ENCODE measurements at places on chromosomes 13 and 19. TPM values are rescaled to one million over a fixed set of nuclear protein-coding genes. Genes with fewer than 3 reads are reported as not detected.

Gene DCT
- 0.29 TPM for total RNA-seq

Gene C1QTNF9B
- total RNA-seq = not detected

Gene CCDC9
- total RNA-seq = 38.9 TPM

Gene SIRT2
- total RNA-seq = 41.2 TPM

Gene ZMYM2
- 42.4 TPM for total RNA-seq

Gene ZNF491
- 0.50 TPM for total RNA-seq

Gene FAM216B
- total RNA-seq = not detected

Gene C5AR1
- 0.85 TPM for total RNA-seq

Gene SMIM44
- total RNA-seq = not detected

Gene NCR1
- not detected for total RNA-seq

Gene C13orf42
- total RNA-seq = not detected

Gene OLFM4
- not detected for total RNA-seq

Gene OR10H1
- not detected for total RNA-seq

Gene TMEM150B
- total RNA-seq = 0.56 TPM

Gene KIR2DL4
- not detected for total RNA-seq

Gene CHERP
- 56.5 TPM for total RNA-seq

Gene ERICH4
- total RNA-seq = not detected

DNA sequence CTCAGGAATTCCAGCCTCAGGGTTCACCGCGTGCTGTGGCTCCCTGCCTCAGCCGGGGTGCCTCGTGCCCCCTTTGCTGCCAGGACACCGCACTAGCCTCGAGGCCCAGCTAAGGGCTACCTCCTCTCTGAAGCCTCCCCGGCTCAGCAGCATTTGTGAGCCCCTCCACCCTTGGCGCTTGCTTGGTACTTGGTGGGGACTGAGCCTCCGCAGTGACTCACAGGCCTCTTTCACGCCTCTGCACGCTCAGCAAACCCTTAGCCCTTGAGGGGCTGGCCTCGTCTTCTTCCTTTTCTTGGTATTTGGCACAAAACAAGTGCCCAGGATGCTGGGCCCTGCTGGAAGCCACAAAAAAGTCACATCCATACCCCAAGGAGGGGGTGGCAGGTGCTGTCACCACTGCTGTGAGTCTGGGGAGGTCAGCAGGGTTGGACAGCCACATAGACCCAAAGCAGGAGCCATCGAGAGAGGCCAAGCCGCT lies 85.4 kb upstream of the TM9SF2 start:
- peak; percentile 22 for ATAC-seq

DNA sequence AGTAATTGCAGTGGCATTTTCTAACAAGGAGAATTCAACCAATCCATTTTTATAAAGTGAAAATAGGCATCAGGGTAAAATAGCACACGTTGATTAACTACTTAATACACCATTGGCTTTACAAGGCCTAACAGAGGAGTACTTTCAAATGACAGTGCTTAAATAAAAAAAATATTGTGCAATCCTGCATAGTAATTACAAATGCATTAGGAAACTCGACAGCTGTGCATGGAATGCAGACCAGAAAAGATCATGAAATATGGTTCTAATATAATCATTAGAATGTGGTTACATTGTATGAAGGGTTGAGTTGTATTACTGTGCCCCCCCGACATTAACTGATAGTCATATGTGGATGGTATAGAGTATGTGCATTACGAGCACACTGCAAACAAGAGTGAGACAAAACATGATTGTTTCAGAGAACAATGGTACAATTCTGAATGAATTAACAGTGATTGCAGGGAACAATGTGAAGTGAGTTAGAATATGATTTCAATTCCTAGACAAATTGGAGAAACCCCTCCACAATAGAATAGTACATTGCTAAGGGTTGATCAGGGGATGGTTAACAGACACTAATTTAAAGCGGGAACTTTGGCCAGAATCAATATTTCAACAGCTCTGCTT lies 270.6 kb downstream of the GPC5 start:
- no peak for ATAC-seq

GRCh38 chr19:2811221-2811722 lies 8.4 kb upstream of the ZNF554 start:
- no peak for ATAC-seq

GRCh38 chr13:59893266-59893665 lies 270.5 kb downstream of the DIAPH3 start:
- no peak for ATAC-seq

GRCh38 chr19:42268704-42269477 lies at the start of gene CIC:
CIC (plus strand) TSS chr19:42269252; CDS start chr19:42271784, 2,532 bp downstream.
- peak; percentile 83 for ATAC-seq

DNA sequence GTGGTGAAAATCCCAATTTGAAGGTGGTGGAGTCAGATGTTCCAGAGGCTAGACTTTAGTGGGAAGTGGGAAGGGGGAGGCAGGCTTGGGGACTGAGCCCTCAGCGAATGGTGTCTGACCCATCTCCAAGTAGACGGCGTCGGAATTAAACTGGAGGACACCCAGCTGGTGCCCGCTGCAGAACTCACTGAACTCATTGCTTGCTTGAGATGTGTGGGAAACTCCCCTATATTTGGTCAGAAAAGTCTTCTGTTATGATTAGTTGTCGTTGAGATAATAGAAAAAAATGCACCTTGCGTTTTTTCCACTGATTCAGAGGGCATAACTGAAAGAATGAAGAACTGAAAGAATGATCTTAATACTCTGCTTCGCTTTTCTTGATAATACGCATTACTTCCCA lies 871 bp upstream of the ZNF583 start:
- peak; percentile 35 for ATAC-seq

GRCh38 chr13:45521297-45521696 lies 56.6 kb downstream of the COG3 start:
- ATAC-seq = no peak

- ATAC-seq = no peak
Measured at GRCh38 chr13:87919956-87920355, 248.8 kb downstream of the SLITRK5 start.

GRCh38 chr19:46413262-46414031 lies at the start of gene CCDC8:
CCDC8 (minus strand) TSS chr19:46413564; CDS start chr19:46412810, 754 bp downstream.
- no peak for ATAC-seq

- ATAC-seq = peak; percentile 83
Measured at GRCh38 chr19:55216461-55217198, 7.3 kb upstream of the PTPRH start.

DNA sequence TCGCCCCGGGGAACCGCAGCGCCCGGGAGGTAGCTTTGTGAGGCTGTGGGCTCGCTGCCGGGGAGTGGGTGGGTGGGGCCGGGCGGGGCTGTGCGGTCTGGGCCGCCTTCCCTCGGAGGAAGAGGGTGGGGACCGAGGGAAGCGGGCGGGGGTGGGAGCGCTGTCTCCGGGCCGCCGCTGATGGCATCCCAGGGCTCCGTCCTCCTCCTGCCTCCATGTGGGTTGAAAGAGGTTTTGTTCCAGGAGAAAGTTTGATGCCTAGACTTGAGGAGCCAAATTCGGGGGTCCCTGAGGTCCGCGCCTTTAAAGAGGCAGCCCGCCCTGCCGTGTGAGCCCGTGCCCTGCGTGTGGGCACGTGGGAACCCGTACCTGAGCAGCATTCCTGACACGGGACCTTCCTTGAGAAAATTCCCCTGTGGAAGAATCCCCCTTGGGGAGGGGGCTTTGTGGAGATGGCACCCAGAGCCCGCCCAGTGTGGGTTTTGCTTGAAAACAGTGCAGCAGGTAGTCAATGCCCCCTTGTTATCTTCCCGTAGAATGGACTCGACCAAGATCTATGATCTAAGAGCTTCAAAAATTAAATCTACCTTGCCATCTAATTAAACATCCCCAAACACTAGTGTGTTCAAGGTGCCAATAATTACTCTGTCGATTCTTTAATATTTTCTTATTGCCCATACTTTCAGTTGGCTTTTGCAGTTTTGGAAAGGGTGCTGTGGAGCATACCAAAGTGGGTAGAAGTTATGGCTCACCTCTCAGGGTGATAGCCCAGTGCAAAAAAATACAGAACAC lies 107.8 kb downstream of the RXFP2 start:
- peak; percentile 49 for ATAC-seq

GRCh38 chr13:93289053-93289452 lies 62.4 kb downstream of the GPC6 start:
- no peak for ATAC-seq

GRCh38 chr13:84238381-84238780 lies 356.1 kb upstream of the SLITRK1 start:
- ATAC-seq = no peak

DNA sequence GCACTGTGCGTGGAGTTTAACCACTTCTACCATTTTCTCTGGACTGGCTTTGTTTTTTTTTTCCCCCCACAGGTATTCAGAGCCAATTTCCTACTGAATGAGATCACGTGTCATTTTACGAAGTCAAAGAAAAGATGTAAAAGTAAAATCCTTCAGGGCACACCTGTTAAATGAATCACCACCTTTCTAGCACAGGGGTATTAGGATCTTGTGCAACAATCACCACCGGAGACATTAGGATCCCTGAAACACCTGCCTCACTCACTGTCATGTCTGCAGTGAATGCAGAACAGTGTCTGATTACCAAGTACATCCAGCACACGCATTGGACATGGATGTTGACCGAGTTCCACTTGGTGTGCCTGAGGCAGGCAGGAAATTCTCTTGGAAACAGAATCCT lies 17.2 kb downstream of the BRD4 start:
- ATAC-seq = no peak

DNA sequence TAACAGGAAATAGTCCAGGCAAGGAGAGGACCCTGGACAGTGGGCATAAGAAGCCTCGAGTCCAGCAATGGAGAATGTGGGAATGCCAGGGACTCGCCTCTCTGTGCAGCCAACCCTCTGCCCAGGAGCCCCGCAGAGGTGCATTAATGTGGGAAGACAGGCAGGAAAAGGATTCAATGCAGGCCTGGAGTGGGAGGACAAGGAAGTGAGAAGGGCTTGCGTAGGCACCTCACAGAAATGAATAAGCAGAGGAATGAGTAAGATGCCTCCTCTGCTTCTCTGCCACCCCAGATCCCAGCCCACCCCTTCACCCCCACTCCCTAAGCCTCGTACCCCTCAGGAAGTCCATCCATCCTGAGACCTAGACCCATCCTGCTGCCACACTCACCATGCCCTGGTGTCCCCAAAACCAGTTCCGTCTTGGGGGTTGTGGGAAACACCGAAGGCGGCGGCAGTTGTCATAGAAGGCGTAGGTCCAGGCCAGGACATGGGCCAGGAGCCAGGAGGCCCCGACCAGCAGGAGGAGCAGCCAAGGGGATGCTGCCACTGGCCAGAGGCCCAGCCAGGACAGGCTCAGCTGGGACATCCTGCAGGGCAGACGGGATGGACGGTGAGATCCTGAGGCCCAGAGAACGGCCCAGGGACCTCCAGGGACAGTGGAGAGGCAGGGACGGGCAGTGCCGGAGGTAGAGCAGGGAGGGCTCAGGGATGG lies 692 bp downstream of the CYP4F2 start:
- ATAC-seq = no peak

DNA sequence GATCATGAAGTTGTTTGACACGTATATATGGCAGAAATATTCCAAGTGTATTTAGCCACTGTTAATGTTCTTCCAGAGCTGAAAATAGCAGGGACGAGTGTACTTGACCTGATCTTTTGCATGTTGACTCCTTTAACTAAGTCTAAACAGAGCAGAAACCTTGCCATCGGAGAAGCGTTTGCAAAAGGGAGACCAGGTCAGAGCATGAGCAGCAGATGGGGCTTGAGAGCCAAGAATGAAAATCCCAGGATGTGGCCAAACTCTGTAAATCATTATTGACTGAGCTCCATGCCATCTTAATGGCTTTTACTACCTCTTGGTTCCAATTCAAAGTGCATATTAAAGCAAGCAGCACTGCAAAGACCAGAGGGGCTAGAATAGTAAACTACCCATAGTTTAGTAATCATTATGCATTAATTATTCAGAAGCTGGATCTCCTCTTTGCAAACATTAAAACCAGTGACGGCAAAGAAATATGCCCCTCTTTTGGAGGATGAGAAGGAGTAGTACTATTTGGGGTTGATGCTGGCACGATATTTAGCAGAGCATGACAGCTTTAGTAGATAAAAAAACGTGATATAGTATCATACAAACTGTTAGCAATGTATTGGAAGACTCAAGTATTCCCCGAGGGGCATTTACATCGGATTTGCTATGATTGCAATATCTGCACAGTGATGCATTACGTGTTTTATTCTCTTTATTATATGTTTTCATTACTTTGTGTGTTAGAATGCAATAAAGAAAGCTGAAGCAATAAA lies 55.7 kb downstream of the FAM216B start:
- no peak for ATAC-seq

- ATAC-seq = no peak
Measured at GRCh38 chr13:26017196-26017921, 34.5 kb downstream of the SHISA2 start.

DNA sequence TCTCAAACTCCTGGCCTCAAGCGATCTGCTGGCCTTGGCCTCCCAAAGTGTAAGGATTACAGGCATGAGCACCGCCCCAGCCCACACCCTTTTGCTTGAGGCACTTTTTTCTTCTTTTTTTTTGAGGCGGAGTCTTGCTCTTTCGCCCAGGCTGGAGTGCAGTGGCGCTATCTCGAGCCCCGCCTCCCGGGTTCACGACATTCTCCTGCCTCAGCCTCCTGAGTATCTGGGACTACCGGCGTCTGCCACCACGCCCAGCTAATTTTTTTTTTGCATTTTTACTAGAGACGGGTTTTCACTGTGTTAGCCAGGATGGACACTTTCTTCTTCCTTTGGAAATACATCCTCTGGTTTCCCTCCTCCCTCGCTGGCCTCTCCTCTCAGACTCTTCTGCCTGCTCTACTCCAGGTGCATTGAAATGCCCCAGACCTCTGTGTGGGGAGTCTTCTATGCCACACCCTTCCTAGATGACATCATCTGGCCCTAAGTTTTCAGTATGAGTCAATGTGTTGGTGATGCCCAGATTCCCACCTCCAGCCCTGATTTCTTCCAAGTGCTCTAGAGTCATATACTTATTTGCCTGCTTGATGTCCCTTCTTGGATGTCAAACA lies 20.7 kb upstream of the TPT1 start:
- peak; percentile 74 for ATAC-seq

DNA sequence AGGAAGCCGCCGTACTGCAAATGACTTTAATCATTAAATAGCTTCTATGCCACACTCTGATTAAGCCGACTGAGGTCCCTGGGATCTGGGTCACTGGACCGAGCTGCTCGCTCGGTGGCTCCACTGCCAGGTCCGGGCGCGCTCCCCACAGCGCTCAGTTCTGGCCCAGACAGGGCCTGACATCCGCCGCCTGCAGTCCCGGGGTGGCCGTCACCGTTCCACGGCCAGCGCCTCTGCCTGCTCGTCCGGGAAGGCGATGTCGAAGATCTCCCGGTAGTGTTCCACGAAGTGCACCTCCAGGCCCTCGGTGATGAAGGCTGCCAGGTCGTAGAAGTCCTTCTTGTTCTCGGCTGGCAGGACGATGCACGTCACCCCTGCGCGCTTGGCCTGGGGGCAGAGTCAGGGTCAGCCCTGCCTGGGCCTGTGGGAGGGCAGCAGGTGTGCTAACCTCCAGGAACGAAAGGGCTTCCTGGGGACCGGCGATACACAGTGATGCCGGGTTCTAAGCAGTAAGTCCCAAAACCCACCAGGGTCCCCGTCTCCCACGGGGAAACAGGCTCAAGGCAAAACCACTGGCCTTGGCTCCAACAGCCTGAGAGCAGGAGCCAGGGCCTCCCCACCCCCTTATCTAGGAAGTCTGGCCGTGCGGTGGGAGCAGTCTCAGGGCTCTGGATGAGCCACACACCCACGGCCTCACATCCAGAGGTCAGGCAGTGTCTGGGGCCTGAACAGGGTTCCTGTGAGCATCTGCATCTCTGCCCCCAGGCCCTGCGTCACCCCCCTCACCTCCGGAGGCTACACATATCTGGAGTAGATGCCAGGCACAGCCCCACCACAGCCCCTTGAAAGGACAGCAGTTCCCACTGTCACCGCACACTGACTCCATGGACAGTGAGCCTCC lies 2.0 kb downstream of the RPL36 start:
- ATAC-seq = no peak

- no peak for ATAC-seq
Measured at GRCh38 chr13:67474115-67474514, 244.0 kb upstream of the PCDH9 start.

All from activated T-helper 17 cell treated with anti-CD3 and anti-CD28 coated beads, Interleukin-2, amount 50 U/mL, for 72 hours (primary cell).